Caco-2 (cell line): ENCODE measurements at places on chromosomes 16 and 17. TPM values are rescaled to one million over a fixed set of nuclear protein-coding genes. Genes with fewer than 3 reads are reported as not detected.

- peaks cover 30% of the 10 kb centered on the region for H3K4me1 ChIP-seq
- no peak for DNase-seq
- no peak overlapping the region for H3K27ac ChIP-seq
- H3K36me3 ChIP-seq, result no peaks in the 10 kb centered on the region; the same call in 1 of the 2 replicates
- no peak overlapping the region for H3K4me3 ChIP-seq
These were observed 26.6 kb downstream of the MXRA7 start for GRCh38 chr17:76683921-76684745.

DNA sequence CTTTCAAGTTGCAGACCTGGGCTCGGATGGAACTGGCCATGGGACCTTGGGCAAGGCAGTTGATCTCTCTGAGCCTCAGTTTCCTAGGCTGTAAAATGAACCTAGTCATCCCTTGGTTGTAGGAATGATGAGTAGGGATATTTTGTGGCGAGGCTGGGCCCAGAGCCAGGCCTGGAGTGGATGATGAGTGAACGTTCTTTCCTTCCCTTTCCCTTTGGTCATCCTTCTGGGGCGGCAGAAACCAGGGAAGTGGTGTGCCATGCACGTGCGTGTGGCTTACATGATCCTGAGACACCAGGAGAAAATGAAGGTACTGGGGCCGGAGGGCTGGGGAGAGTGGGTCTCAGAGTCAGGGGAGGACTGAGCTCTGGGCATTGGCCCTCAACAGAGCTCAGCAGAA lies 8.4 kb downstream of the FBRS start:
- H3K4me3 ChIP-seq, result no peak overlapping the region
- DNase-seq, result no peak
- no peak overlapping the region for H3K27ac ChIP-seq
- no peaks in the 10 kb centered on the region for H3K4me1 ChIP-seq

CD300A gene
- total RNA-seq, result not detected in 2 replicates

- no peaks in the 10 kb centered on the region; the same call in 1 of the 2 replicates for H3K27me3 ChIP-seq
- no peak overlapping the region for H3K4me3 ChIP-seq
- no peak overlapping the region for H3K27ac ChIP-seq
- H3K36me3 ChIP-seq, result no peaks in the 10 kb centered on the region
- peaks cover 4% of the 10 kb centered on the region; the same call in 1 of the 2 replicates for H3K4me1 ChIP-seq
These were observed 43.0 kb downstream of the RNF112 start for GRCh38 chr17:19454074-19454473.

NTN1 gene
- 0.86 and 0.88 TPM in 2 replicates for total RNA-seq

HBQ1 gene
- total RNA-seq, result 7.0 and 9.2 TPM in 2 replicates

DNA sequence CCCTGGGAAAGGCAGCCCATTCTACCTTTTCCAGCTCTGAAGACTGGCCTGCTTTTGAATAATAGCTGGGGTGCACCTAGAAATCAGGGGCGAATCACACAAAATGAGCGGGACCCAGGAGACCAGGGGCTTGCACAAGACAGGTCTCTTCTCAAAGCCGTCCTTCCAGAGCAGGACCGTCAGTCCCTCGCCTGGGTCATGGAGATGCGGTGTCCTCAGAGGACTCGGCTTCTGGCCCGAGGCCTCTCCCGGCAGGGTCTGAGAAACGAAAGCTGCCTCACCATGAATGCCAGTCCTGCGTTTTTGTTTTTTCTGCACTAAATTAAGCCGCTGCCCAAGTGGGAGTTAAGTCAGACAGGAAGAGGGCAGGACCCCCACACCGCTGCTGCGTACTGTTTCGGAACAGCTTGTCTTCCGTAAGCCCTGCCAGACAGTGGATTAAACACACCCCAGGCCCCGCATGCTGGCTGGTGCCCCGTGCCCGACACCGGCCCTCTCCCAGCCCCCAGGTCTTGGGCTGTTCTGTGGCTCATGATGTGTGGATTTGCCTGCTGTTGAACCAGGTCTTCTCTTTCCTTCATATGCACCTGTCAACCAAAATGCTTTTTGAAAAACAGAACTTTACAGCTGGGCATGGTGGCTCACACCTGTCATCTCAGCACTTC lies 142.1 kb upstream of the RPH3AL start:
- H3K4me1 ChIP-seq, result peaks cover 9% of the 10 kb centered on the region
- no peak overlapping the region for H3K27ac ChIP-seq
- H3K4me3 ChIP-seq, result no peak overlapping the region
- DNase-seq, result no peak

GCGR gene
- total RNA-seq, result 0.91 and 1.0 TPM in 2 replicates

- peak within 1 kb of the TSS; percentile 82 for H3K27ac ChIP-seq
- peaks cover 41% of the 10 kb centered on the region for H3K4me1 ChIP-seq
- no peaks in the 10 kb centered on the region for H3K36me3 ChIP-seq
- no peaks in the 10 kb centered on the region for H3K27me3 ChIP-seq
- DNase-seq, result peak; percentile 70
These were observed at the start of gene PIEZO1 for GRCh38 chr16:88785106-88785924. TSS of gene PIEZO1 (minus strand) at chr16:88785220. CDS start at chr16:88784964, 256 bp downstream.

TBX6 gene
- total RNA-seq, result 1.1 and 1.6 TPM in 2 replicates

TMEM114 gene
- total RNA-seq, result not detected in 2 replicates

MAP2K4 gene
- 20.7 and 20.9 TPM in 2 replicates for total RNA-seq

TP53TG3C gene
- not detected in 2 replicates for total RNA-seq
